ENCODE measurements at places on chromosomes 7 and 10. TPM values are rescaled to one million over a fixed set of nuclear protein-coding genes. Genes with fewer than 3 reads are reported as not detected.
A peak's percentile ranks its signal among the peaks of the same experiment; 100 is the strongest.

DNA sequence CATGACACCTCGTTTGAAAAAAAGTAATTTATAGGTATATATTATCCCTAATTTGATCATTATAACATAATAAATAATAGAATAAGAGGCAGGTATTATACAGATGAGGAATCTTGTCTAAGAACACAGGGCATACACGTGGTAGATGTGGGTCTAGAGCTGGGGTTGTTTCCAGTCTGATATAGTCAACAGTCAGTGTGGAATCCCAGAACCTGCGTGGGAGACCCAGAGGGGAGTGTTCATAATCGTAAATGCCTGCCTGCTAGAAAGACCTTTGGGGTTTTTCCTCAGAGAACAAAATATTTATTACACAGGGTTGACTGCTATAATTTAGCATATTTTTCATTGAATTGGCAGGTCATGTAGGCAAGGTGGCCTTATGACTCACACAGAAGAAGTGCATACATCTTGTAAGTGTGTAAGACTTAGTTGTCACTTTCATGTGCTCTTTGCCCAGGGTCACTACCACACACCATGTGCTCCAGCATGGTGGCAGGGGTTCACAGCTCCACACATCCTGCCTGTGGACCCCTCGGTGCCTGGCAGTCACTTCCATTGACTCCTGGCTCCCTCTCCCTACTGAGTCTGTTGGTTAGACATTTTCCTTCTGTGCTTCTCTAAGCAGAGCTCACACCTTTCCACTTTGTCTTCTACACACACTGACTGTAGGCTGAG, 94.9 kb upstream of the IKZF1 start:
- DNase-seq, result no peak

The SPDYE16 gene
- total RNA-seq, result not detected

DNA sequence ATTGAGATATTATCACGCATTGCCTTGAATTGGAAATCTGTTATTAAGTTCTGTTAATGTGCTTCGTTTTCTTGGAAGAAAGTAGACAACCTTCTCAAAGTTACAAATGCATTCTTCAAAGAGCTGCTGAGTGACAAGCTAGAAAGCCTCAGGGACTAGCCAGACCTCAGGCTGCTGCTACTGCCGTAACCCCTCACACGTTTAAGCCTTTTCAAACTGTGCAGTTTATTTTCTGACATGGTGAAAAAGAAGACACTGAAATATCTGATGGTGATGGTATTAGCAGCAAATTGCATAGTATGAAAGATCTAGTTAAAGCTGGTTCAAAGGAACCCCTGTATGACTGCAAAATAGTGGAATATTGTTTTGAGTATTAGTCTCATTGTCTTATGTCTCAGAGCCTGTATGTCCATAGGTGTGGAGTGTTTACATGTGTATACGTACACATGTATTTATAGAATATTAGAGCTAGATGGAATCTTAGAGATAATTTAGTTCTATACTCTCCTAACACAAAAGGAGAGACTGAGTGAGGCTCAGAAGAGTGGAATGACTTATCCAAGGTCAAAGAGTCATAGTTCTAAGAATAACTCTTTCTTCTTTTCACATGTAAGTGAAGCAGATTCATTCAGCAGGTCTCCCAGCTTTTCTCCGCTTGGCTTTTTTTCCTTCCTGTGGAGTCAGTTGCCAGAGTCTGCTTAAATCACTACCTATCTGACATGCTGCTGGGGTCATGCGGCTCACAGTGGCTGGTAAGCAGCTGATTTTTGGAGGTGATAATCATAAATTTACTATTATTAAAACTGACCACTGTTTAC, 431.9 kb downstream of the PLXDC2 start:
- DNase-seq, result no peak

DNA sequence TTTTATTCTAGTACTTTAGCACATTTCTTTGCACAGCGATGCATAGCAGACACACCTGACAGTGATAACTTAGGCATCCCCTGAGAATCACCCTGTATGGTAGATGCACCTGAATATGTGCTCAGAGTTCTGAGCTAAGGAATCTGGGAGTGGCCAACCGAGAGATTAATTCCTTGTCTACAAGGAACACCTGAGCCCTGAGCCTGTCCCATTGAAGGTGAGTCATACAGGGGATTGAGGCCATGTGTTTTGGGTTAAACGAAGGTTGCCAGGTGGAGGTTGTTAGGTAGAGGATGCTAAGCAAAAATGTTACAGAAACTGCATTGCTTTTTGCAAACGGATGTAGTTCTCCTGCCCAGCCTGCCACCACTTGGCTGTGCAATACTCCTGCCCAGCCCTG, 128.9 kb downstream of the AMPH start:
- DNase-seq, result no peak

The PON3 gene
- total RNA-seq, result 0.57 TPM

DNA sequence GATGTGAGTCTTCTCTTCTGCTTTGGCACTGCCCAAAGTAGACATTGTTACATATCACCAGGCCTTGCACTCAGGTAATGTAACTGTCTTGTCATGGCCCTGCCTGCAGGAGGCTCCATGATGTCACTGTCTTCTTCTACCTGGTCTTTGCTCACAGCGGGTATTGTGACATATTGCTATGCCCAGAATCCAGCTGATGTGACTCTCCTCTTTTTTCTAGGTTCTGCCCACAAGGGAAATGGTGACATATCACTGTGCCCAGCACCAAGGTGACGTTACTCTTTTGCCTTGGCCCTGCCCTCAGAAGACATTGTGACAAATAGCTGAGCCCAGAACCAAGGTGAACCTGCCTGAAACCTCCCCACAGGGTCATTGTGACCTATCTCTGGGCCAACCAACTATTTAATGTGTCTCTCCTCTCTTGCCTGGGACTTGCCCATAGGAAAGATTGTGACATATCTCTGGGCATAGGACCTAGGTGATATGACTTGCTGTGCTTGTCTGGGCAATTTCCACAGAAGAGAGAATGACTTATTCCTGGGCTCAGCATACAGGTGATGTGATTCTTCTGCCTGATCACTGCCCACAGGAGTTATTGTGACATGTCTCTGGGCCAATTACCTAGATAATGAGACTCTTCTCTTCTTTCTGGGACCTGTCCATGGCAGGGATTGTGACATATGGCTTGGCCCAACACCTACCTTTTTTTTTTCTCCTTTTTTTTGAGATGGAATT, 26.5 kb upstream of the ZNF107 start:
- DNase-seq, result no peak

DNA sequence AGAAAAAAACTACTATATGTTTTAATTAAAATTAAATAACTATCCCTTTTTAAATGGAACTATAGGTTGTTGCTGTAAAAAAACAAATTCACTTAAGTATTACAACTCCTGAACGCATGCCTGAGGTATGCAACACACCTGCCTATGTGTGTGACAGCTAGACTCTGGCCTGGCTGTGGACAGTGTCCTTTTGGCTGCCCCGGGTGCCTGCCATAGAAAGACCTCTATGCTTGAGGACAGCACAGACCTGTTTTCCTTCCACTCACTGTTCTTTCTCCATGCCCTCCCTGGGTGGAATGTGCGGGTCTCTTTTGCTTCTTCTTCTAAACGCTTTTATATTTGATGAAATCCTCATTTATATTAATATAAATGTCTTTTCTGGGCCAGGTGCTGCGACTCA, 6.5 kb upstream of the PPIA start:
- no peak for DNase-seq

GRCh38 chr7:132249256-132249971, 326.9 kb downstream of the PLXNA4 start:
- peak; percentile 56 for DNase-seq

The SLC18A3 gene
- not detected for total RNA-seq

DNA sequence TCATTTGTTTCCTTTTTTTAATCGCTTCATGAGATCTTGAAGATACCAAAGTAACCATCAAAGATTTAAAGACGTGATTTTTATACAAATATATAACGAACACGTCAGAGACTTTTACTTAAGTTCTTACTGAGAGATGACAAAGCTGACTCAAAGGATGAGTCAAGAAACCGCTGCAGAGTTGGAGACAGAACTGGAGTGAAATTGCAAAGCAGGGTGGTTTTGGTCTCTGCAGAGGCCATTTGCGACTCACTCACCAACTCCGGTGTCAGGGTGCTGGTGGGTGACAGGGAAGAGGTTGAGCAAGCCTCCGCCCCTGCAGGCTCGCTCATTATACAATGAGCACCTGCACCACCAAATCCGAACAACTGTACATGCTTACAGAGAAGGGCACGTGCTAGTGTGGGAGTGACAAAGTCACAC, 75.2 kb downstream of the DNAJB6 start:
- DNase-seq, result no peak

DNA sequence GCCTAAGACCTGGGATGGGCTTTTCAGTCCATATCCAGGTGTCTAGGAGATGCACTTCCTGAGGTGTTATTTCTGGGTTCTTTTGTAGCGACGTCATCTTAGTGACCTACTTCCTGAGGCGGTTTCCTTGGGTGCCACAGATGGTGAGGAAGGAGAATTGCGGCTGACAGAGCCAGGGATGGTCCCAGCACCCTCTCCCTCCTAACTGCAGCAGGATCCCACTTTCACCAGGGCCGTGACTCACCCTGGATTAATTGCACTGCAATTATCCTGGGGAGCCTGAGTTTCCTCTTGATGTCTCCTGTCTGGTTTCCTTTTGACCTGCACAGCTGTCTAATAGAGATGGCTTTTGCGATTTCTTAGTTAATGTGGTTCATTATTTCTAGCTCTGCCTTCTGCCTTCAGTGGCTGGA, 271.7 kb downstream of the TCF7L2 start:
- no peak for DNase-seq

Measured in Right ventricle myocardium inferior (tissue), 1 donor.